Purkinje cell (primary cell): ENCODE measurements at places on chromosomes 1 and 21. TPM values are rescaled to one million over a fixed set of nuclear protein-coding genes. Genes with fewer than 3 reads are reported as not detected.

The UBE2U gene
- polyA plus RNA-seq, result not detected in 2 replicates

The COQ8A gene
- 9.1 and 14.4 TPM in 2 replicates for polyA plus RNA-seq

The GBP2 gene
- polyA plus RNA-seq, result not detected in 2 replicates

The CD84 gene
- polyA plus RNA-seq, result not detected in 2 replicates

The HLX gene
- polyA plus RNA-seq, result 0.17 TPM in 1 of 2 replicates, not detected in the other

The DENND2D gene
- polyA plus RNA-seq, result 14.8 and 16.3 TPM in 2 replicates

The CENPF gene
- polyA plus RNA-seq, result 0.69 and 0.74 TPM in 2 replicates

The MIA3 gene
- 66.4 and 97.7 TPM in 2 replicates for polyA plus RNA-seq

The BNIPL gene
- 0.26 and 0.60 TPM in 2 replicates for polyA plus RNA-seq
